NCI-H510A treated with DMSO at 0.1 percent for 48 hours (cell line): ENCODE measurements at places on chromosomes 12 and 14.
A peak's percentile ranks its signal among the peaks of the same experiment; 100 is the strongest.

DNA sequence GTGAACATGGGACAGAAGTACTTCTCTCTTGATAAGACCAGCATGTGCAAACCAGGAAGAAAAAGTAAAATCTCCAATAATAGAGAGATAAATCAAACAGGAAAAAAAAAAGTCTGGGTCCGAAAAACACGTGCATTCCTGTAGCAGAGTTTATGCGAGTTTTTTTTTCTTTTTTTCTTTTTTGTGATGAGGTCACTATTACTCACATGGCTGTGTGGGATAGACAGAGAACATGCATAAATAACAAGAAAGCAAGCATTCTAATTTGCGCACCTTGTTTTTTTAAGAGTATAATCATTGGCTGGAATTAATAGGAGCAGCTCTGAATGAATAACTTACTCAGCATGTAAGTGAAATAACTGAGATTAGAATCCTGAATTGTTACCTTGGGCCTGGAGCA, 91.9 kb upstream of the CPM start:
- no peak for DNase-seq

DNA sequence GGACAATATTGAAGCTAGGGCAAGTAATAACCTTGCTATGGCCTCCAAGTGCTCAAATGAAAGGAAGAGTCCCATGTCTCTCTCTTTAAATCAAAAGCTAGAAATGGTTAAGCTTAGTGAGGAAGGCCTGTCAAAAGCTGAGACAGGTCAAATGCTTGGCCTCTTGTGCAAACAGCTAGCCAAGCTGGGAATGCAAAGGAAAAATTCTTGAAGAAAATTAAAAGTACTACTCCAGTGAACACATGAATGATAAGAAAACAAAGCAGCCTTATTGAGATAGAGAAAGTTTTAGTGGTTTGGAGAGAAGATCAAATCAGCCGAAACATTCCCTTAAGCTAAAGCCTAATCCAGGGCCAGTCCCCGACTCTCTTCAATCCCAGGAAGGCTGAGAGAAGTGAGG, 84.1 kb upstream of the PLEKHA5 start:
- DNase-seq: no peak

- DNase-seq: no peak
Observed at GRCh38 chr14:99753225-99754140, 39.7 kb upstream of the EML1 start.

GRCh38 chr12:123919980-123920360, 52.7 kb downstream of the CCDC92 start:
- DNase-seq: no peak

DNA sequence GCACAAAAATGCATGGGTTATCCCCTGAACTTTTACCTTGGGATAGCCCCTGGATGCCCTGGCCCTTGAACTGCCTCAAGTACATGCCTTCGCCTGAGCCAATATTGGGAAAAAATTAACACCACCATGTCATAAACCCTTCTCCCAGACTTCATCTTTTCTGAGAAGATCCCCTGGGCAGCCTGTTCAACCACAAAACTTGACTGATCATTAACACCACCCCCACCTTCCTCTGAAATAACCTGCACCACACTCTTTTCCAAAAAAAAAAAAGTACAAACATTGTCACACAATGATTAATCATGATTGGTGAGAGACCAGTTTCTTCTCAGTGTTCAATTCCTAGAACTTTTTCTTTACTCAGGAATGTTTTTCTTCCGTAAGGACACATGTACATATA, 217.9 kb downstream of the PAX9 start:
- no peak for DNase-seq

- no peak for DNase-seq
Observed at GRCh38 chr12:50546441-50547318, 41.9 kb downstream of the DIP2B start.

- no peak for DNase-seq
Observed at GRCh38 chr14:30991408-30991807, 34.0 kb upstream of the AP4S1 start.

DNA sequence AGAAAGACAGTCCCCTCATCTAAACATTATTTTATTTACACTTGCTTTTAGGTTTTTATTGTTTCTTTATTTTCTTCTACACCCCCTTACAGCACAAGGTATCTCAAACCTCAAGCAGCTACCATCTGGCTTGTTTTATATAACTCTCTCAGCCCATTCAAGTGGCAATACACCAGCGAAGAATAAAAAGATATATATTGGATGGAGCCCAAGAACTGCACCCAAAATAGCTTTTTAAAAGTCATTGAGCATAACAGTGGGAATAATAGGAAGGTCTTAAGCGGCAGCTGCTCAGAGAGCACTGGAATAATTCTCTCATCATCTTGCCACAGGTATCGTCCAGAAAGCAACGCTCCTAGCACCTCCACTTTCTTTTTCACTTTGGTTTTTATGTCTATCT, 322.5 kb downstream of the SYT1 start:
- peak; percentile 62 for DNase-seq

- no peak for DNase-seq
Observed at GRCh38 chr12:109581856-109582255, 8.3 kb downstream of the MVK start.

- DNase-seq: no peak
Observed at GRCh38 chr12:238116-238515, 24.2 kb upstream of the SLC6A12 start.

DNA sequence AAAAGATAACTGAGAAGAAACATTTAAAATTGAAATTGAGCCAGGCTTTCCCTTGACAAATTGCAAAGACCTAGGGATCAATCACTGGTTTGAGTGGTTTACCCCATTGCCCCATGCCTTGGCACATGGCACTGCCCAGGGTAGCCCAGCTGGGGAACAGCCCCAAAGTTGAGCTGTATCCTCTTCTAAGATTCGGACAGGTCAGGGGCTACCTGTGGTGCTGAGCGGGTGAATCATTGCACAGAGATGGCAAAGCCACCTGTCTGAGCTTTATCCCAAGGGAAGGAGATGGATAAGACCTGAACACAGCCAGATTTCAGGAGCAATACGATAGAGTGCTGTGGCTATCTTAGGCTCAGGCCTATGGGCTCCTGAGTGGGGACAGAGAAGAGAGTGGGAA, 7.0 kb downstream of the IFI27L2 start:
- DNase-seq: no peak

GRCh38 chr12:70628701-70629480, 8.3 kb downstream of the PTPRB start:
- no peak for DNase-seq

DNA sequence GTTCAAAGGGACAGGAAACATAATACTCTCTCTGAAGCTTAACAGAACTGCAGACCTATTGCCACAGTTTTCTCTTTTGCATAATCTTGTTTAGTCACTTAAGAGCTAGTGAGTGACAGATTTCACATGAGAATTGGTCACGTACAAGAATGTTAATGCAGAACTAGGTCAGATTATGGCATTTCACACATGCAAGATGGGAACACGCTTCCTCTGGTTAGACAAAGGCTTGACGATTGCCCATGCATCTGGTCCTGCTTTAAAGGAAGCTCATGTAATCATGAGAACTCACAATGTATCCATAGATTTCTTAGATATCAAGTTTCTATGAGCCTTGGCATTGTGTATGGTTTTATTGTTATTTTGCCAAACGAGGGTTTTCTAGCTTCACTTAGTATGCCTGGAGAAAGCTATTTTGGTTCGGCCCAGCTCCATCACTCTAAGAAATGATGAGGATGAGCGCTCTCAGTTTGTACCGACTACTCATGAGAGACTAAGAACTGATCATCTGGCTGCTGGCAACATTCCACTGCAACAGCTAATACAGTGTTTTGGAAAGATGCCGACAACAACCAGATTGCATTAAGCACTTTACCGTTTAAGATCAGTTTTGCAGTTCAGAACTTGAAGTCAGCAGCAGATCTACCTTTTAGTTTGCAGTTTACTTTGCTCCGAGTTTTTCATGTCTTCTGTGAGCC, 380.0 kb downstream of the DIO2 start:
- no peak for DNase-seq

- DNase-seq: no peak
Observed at GRCh38 chr14:100056964-100057795, 8.0 kb upstream of the EVL start.

- DNase-seq: no peak
Observed at GRCh38 chr14:45212231-45212630, 40.8 kb downstream of the MIS18BP1 start.

GRCh38 chr14:72692696-72693095, 201.2 kb downstream of the DPF3 start:
- peak; percentile 14 for DNase-seq

GRCh38 chr12:92079054-92079385, 66.6 kb downstream of the BTG1 start:
- DNase-seq: no peak

DNA sequence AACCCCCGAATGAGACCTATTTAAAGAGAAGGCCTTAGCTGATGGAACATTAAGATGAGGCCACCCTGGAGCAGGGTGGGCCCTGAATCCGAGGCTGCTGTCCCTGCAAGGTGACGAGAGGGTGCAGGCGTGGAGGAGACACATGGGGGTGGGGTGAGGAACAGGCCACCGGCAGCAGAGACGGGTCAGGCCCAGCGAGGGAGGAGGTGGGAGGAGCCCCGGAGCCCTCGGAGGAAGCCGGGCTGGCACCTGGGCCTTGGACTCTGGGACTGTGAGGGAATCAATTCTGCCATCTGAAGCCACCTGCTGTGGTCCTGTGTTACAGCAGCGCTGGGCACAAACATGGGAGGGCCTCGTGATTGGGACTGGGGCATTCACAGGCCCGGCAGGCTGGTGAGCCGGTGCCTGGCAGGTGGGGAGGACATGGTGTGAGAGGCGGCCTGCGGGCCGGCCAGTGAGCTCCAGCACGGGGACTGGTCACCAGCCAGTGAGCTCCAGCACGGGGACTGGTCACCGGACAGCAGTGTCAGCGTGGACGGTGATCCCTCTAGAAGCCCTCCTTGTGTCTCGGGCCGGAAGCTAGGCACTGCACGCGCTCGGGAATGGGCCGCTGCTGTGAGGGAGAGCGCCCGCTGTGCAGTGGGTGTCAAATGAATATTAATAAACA, 46.7 kb downstream of the NOC4L start:
- no peak for DNase-seq

DNA sequence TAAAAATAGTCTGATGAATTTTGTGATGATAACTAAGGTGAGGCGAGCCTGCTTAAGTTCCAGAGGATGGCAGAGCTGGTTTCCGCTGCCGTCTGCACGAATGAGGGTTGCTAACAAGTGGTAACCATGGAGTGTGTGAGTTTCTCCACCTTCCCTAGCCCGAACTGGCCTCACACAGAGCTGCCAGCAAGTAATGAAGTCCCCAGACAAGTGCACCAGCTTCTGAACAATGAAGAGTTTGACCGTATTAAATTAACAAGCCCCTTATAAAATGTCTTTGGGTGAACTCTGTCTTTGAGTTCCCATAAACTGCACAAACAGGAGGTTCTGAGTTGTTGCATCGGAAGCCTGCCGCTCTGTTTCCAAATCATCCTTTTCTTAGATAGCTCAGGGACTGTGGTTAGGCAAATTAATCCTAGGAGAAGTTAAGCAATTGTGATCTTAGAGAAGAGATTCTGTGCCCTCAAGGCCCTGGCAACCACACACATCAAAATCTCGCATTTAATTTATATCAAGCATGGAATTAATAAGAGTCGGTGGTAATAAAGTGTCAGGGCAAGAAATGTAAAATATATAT, 274.1 kb upstream of the DAAM1 start:
- DNase-seq: peak; percentile 3

- no peak for DNase-seq
Observed at GRCh38 chr12:19675361-19675760, 236.1 kb downstream of the AEBP2 start.

- DNase-seq: no peak
Observed at GRCh38 chr12:31440586-31440985, 114.6 kb upstream of the SINHCAF start.

DNA sequence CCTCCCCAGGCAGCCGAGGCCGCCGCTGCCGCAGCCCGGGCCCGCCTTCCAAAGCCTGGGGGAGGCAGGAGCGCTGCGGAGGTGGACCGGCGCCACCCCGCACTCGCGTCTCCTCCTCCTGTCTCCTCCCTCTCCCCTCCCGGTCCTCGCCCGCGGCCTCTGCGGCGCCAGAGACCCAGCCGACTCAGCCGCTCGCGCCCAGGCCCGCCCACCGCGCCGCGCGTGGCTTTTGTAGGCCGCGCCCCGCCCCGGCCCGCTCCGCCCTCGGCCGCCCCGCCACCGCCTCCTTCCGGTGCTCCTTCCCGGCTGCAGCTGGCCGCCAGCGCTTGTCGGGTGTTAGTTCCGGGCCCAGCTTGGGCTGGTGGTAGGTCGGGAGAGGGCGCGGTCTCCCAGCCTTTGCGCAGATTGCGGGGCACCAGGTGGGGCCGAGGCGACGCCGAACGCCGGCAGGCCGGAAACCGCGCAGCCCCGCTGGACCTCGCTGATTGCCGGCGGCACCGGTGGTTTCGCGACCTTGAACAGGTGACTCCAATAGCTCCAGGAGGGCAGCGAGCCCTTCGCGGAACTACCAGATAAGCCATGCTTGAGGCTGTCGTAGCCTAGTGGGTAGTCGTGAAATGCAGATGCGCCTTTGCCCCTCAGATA, at the start of gene CAPRIN2:
TSS of gene CAPRIN2 (minus strand) at position 202 of the 645 bp plus-strand sequence. CDS start 1,431 bp downstream, outside the sequence.
- DNase-seq: peak; percentile 87

DNA sequence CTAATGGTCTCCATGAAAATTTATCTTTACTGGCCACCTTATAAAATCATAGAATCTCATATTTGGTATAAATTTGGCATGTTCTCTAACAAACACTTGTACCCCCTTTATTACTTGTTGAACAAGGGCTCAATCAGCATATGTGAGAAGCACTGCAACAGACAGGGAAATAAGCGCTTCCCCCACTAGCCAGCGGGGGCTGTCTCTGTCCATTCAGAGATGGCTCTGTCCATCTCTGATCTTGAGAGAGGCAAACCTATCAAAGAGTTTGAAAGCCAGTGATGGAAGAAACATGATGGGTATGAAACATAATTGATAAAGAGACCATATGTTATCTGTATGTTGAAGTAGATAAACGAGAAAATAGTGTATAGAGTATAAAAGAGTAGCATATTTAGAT, 326.8 kb downstream of the PDZRN4 start:
- no peak for DNase-seq

DNA sequence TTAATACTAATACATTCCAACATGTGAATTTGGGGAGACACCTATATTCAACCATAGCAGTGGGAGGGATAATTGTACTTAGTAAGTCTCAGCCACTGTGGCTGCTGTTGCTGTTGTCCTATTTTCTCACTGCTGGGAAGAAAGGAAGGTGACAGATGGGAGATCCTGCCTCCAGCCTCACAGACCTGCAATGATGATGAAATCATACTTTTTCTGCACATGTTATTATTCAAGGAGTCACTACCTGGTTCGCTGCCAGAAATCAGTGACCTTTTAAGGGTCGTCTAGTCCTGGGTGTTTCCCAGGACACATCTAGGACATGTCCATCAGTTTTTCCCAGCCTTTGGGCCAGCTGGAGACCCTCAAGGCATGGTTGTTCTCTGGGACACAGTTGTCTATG, 106.2 kb upstream of the RPH3A start:
- DNase-seq: no peak
